ENCODE measurements at places on chromosomes 6 and 20. TPM values are rescaled to one million over a fixed set of nuclear protein-coding genes. Genes with fewer than 3 reads are reported as not detected.

Gene SLC17A1
- not detected for total RNA-seq

- H3K4me3 ChIP-seq, result no peak overlapping the region
- H3K36me3 ChIP-seq, result no peaks in the 10 kb centered on the region
- no peak overlapping the region for H3K27ac ChIP-seq
- no peaks in the 10 kb centered on the region for H3K27me3 ChIP-seq
- H3K4me1 ChIP-seq, result peaks cover 4% of the 10 kb centered on the region
These were observed 489.5 kb upstream of the CITED2 start for GRCh38 chr6:139863964-139864363.

Gene HLA-DOB
- 0.28 TPM for total RNA-seq

GRCh38 chr6:84390851-84391250, 163.4 kb upstream of the CEP162 start:
- H3K36me3 ChIP-seq, result no peaks in the 10 kb centered on the region
- no peaks in the 10 kb centered on the region for H3K4me1 ChIP-seq
- H3K27ac ChIP-seq, result no peak overlapping the region
- peaks cover 3% of the 10 kb centered on the region for H3K27me3 ChIP-seq
- H3K4me3 ChIP-seq, result no peak overlapping the region

Gene ADTRP
- total RNA-seq, result not detected

Gene MOXD1
- 83.6 TPM for total RNA-seq

- H3K4me3 ChIP-seq, result no peak overlapping the region
- H3K27ac ChIP-seq, result no peak overlapping the region
- peaks cover 80% of the 10 kb centered on the region for H3K4me1 ChIP-seq
- no peak for DNase-seq
These were observed 186.0 kb upstream of the POU3F2 start for GRCh38 chr6:98648211-98648914.

Gene RAB44
- total RNA-seq, result not detected

DNA sequence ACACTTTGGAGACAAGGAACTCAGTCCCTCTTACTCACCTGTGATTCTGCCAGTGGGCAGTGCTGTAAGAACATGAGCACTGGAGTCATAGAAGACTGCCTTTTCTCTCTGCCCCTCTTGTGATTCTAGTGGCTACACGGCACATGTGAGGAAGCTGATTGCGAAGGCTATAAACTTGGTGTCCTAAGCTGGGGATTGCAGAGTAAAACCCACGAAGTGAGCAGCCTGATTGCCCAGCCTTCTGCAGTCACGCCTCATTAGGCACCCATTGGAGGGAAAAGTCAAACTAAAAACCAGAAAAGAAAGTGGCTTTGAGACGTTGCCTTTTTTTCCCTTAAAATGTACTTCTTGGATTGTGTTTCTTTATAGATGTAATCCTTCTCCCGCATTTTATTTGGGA, 748.4 kb upstream of the CHD6 start:
- no peak overlapping the region for H3K4me3 ChIP-seq
- peaks cover 8% of the 10 kb centered on the region for H3K4me1 ChIP-seq
- no peak overlapping the region for H3K27ac ChIP-seq
- no peaks in the 10 kb centered on the region for H3K36me3 ChIP-seq

DNA sequence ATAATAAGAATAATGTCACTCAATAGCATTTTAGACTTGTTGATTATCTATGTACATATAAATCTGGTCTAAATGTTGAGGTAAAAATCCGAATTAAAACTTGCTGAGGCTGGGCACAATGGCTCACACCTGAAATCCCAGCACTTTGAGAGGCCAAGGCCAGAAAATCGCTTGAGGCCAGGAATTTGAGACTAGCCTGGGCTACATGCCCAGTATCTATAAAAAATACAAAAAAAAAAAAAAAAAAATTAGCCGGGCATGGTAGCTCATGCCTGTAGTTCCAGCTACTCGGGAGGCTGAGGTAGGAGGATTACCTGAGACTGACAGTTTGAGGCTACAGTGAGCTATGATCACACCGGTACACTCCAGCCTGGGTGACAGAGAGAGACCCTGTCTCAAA, 34.2 kb upstream of the SUPT3H start:
- DNase-seq, result no peak
- no peak overlapping the region for H3K27ac ChIP-seq
- no peaks in the 10 kb centered on the region for H3K36me3 ChIP-seq
- no peak overlapping the region for H3K4me3 ChIP-seq

Gene NR2E1
- not detected for total RNA-seq

All from neural crest cell (in vitro differentiated cells).